ENCODE measurements at places on chromosomes 4 and X.
A peak's percentile ranks its signal among the peaks of the same experiment; 100 is the strongest.

GRCh38 chrX:5891378-5891777 lies 337.3 kb downstream of the NLGN4X start:
- no peak for DNase-seq

- DNase-seq, result peak; percentile 1
These were observed at the start of gene ESX1 for GRCh38 chrX:104254442-104255115. ESX1 (minus strand) TSS chrX:104254933; CDS start chrX:104254849, 84 bp downstream.

DNA sequence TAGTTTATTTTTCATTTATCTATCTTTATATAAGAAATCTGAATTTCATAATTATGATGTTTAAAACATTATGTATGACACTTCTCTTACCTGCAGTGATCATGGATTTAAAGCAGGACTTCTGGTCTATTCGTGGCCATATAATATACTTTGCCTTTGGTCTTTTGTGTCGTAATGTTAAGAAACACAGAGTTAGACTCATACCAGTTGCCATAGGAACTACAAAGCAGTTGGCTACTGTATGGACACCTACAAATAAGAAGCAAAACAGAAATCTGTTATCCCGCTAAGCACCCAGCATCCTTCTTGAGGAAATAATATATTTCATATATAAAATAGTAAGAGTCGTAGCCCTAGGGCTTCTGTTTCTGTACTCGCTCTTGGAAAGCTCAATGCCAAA lies 4.3 kb downstream of the SEPSECS start:
- DNase-seq, result no peak

DNA sequence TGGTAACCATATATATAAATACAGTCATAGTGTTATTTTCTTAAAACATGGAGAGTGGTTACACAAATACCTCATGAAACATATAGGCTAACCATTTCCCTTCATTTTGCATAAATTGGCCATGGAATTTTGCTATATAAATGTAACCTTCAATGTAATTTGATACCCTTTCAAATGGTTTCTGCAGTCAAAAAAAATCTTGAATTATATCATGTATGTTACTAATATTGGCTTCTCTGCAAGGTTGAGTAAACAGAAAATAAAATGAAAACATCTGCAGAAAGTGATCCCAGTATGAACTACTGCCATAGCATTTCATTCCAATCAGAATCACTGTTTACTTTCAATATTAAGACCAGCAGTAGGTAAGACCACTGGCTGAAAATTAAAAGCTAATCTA lies 1165.9 kb upstream of the TENM3 start:
- peak; percentile 45 for DNase-seq

- DNase-seq, result no peak
These were observed 76.3 kb downstream of the SHROOM2 start for GRCh38 chrX:9862525-9862924.

DNA sequence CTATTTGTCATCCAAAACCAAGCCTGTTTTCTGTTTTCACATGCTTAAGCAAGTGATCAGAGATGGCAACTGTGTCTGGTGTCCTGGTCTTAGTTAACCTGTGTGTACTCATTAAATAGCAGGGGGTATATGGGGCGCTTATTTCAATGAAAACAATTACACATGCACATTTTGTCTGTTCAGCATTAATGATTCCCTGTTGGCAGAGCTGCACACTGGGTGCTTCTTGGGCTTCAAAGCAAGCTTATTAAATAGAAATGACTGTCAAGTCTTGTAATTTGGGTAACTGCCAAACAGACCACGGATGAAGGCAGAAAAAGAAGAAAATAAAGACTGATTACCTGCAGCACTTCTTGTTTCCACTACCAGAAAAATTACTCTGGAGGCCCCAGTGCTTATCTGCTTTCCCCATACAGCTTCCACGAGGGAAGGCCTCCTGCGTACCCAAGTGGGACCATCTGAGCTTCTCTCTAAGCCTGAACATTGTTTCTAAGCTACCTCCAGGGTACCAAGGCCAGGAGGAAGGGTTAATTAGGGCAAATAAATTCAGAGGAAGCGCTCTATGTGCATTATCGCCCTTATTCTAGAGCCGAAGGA lies 107.2 kb upstream of the TBL1X start:
- DNase-seq, result no peak

GRCh38 chr4:173218411-173219125 lies 50.0 kb downstream of the GALNT7 start:
- peak; percentile 96 for DNase-seq

- DNase-seq, result no peak
These were observed 279.0 kb upstream of the TACR3 start for GRCh38 chr4:103998756-103999155.

DNA sequence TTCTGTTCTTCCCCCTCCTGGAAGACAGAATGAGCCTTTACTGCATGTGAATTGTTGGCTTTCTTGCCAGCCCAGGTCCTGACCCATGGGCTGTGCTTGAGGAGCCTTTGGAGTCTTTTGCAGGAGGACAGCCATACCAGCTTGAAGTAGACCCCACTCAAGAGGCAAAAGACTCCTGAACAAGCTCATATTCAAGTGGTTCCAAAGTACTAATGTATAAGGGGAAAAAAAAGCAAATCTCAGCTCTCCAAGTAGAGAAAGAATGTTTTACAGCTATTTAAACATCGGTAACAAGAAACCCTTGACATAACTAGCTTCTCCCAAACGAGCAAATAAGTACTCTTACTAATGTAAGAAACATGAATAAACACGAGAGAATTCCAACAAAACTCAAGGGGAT lies 174.9 kb upstream of the MXRA5 start:
- DNase-seq, result peak; percentile 81

GRCh38 chr4:82123934-82124333 lies 249.9 kb downstream of the HNRNPD start:
- no peak for DNase-seq

DNA sequence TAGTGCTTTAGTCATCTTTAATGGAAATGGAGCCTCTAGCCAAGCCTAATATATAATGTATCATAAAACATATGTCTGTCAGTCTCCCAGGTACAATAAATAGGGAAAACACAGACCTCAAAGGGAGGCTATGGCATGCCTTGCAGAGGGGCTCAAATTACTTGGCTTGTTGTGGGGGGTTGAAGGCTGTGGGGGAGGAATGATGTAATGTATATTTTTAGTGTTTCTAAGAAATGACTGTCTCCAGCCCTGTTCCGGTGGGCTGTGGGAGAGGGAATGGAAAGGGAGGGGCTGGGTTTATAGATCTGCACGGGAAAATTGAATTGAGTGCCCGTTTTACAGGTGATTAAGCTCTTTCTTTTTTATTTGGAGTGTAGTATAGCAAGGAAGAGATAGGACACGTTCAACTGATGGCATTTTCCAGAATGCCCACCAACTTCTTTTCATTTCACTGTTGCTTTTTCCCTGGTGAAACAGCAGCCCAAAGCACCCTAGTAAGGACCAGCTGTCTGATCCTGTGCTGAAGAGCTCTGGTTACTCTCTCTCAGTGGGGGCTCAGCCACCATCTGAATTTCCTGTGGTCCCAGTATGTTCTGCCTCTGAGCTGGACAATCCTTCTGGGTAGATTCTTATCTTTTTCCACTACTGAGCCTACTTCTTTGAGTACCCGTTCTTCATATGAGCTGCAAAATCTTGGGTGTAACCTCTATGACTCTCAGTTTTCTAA lies 220.7 kb upstream of the CASK start:
- no peak for DNase-seq

DNA sequence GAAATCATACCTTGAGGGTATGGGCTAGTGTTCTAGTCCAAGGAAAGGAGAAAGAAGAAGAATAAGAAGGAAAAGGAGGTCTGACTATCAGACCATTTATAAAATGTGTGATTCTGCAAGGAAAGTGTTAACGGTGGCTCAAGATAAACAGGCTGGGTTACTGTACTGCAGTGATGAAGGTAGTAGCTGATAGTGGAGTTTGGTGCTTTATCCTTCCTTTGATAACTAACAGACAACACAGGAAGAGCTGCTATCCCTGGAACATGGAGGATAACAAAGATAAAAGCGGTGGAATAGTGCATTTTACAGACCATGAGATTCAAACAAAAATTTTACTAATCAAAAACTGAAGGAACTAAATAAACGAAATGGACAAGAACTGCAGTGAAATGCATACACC lies 2.6 kb downstream of the UNC5C start:
- no peak for DNase-seq

DNA sequence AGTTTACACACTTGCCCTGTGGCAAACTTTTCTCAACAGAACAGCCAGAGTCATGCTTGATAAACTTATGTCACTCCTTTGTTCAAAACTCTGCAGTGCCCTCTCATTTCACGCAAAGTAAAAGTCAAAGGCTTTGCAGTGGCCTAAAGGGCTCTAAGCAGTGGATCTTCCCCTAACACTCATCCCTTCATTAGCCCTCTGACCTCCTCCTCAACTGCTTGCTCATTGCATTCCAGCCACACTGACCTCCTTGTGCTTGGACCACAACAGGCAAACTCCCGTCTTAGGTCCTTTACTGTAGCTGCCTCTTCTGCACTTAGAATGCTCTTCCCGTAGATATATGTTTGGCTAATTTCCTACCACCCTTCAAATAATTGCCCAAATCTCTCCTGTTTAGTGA lies 5.6 kb downstream of the PRDM5 start:
- DNase-seq, result no peak

DNA sequence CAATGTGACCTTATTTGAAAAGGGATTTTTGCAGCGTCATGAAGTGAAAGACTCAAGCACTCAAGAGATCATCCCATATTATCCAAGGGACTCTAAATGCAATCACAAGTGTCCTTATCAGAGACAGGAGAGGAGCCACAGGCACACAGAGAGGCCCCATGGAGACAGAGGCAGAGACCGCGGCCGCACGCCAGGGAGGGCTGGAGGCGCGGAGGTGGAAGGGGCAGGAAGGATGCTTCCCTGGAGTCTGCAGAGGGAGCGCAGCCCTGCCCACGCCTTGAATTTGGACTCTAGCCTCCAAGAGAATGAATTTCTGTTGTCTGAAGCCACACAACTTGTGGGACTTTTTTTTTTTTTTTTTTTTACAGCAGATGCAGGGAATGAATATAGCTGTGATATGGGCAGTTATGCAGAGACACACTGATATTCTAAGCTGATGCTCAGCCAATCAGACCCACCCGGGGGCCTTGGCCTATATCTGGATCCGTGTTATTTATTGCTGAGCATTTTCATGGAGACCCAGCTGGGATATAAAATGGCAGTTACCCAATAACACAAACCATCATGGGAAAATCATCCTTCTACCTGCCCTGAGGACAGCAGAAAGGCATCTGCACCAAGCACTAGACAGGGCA lies 244.8 kb upstream of the PSAPL1 start:
- no peak for DNase-seq

DNA sequence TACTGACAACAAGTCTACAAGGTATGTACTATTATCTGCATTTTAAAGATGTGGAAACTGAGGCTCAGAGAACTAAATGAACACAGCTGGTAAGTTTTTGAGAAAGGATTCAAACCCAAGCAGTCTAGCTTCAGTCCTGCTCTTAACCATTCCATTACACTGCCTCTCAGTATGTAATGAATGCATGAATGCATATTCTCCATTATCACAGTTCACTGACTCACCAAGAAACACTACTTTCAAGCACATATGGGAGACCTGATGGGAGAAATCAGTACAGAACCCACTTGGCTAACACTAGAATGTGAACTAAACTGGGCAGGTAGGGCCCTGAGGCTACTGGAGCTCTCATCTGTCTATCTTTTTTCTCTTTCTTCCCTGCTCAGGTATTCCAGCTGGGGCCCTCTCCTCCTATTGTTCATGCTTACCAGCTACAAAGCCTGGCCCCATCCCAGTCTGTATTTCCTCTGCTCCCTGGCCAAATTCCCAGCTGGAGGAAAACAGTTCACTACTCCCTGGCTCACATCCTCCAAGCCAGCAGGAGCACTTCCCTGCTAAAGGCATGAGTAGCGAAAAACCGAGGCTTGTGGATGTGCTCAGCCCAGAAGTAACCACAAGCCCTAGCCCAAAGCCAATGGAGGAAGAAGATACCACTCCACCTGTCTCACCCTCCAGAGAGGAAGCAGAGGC lies 178.2 kb upstream of the ARHGEF9 start:
- DNase-seq, result no peak

GRCh38 chr4:169815606-169816005 lies 57.9 kb upstream of the HPF1 start:
- no peak for DNase-seq

DNA sequence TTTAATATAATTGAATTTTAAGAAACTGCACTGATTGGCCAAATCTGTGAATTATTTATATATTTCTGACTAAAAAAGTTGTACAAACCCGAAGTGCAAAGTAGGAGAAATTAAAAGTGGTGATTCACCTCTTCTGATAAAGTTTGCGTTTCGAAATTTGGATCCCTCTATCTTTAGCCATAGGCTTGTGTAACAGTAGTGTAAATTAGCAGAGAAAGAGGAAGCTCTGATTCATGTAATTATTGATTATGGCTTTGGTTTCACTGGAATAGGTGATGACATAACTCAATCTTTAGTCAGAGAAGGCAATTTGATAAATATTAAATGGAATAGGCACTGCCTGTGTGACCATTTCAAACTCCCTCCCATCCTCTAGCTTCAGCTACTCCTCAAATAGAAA lies 717.8 kb upstream of the PCDH7 start:
- DNase-seq, result no peak

DNA sequence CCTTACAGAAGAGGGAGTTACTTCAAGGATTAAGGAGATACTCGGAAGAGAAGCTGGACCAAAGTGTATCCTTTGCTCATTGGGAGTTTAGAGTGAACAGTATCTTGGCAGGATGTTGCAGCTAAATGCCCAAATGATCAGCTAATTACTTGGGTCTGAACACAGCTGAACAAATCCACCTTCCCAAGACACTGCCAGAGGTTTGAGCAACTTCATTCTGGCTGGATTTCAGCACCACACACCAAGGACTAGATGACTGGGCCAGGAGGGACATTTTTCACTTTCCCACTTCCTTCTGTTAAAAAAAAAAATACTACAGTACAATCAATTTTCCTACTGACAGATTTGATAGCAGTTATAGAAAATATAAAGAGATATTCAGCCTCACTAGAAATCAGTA lies 324.6 kb downstream of the MID1IP1 start:
- DNase-seq, result no peak

- DNase-seq, result no peak
These were observed 1.5 kb upstream of the PARM1 start for GRCh38 chr4:74931376-74931775.

DNA sequence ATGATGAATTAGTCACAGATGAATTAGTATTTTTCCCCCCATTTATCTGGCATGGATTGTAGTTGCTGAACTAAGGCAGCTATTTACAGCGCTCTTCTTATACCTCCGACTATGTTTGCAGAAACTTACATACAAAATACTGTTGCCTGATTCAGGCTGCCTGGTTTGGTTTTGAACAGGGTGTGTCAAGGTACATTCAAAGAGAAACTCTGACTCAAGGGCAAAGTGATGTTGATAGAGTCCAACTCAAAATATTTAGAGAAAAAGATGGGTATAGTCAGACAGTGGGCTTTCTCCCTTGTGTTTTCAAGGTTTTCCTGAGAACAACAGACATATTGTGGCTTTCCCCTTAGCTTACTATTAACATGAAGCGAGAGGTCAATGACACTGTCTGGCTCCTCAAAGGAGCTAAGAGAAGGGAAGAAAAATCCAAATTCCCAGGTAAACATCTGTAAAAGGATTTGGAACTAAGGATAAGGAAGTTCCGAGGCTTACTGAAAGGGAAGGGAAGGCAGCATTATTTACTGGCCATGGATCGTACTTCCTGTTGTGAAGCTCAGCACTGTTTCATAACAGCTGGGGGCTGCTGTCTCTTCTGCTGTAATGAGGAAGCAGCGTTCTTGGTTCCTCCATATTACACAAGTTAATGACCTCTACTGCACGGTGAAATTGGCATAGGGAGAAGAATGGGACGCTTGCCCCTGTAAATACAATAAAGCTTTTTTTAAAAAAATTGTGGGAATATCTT lies 30.9 kb downstream of the FAM9C start:
- no peak for DNase-seq
